Testis (tissue), 5 donors: ENCODE measurements at places on chromosomes 11 and 22. TPM values are rescaled to one million over a fixed set of nuclear protein-coding genes. Genes with fewer than 3 reads are reported as not detected.

Gene TTLL12
- polyA plus RNA-seq, result 62.0 TPM

Gene KIAA1671
- 16.8 TPM for polyA plus RNA-seq

Gene SERPIND1
- 0.78 TPM for polyA plus RNA-seq

Gene HDAC10
- polyA plus RNA-seq, result 13.5 TPM

Gene UBE4A
- polyA plus RNA-seq, result 36.6 TPM

Gene FAM83F
- polyA plus RNA-seq, result 57.7 TPM

Gene MMP27
- polyA plus RNA-seq, result not detected

Gene FXYD6
- 186 TPM for polyA plus RNA-seq

Gene DRD4
- 1.5 TPM for polyA plus RNA-seq

Gene SPDYC
- 0.80 TPM for polyA plus RNA-seq
